Brain (organoid and tissue), 16 donors: ENCODE measurements at places on chromosomes 16 and 17.

DNA sequence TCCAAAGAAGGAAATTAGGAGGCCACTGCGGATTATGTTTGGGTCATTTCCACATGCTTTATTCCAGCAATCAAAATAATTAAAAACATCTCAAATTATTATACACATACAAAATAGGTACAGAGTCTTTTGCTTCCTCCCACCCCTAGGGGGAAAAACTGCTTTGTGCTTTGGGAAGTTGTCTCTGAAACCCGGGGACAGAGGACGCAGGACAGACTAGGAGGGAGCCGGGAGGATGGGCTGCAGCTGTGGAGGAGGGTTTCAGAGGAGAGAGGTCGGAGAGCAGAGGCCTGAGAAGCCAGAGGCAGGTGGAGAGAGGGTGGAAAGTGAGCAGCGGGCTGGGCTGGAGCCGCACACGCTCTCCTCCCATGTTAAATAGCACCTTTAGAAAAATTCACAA, 17.4 kb downstream of the COL1A1 start:
- no peak for DNase-seq

GRCh38 chr16:69413045-69413664, 11.3 kb upstream of the CYB5B start:
- no peak for DNase-seq

DNA sequence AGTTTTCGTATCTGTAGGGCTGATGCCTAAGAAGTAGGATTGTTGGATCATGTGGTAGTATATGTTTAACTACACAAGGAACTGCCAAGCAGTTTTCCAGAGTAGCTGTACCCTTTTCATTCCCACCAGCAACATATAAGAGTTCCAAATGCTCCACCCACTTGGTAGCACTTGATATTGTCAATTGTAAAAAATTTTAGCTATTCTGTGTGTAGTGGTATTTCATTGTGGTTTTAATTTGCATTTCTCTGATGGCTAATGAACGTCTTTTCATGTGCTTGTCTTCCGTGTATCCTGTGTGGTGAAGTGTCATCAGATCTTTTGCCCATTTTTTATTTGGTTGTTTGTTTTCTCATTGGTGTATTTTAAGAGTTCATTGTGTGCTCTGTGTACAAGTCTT, 69.7 kb downstream of the TANC2 start:
- no peak for DNase-seq

GRCh38 chr16:47624563-47624962, 163.4 kb downstream of the PHKB start:
- DNase-seq, result no peak

DNA sequence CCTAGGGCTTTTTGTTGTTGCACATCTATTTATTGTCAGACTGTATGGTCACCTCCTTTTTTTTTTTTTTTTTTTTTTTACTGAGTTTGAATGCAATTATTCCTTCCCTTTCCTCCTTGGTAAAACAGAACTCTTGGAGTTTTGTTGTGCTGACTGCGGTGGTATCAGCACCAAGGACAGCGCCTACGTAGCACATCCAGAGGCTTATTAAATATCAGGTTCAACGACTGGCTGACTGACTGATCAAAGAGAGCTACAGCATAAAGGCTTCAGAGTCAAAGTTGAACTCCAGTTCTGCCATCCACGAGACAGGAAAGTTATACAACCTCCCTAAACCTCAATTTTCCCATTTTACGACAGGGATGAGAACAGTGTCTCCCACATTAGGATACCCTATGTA, 86.1 kb upstream of the RBFOX1 start:
- DNase-seq, result peak; percentile 13

- DNase-seq, result no peak
Observed at GRCh38 chr16:11480634-11481033, 106.1 kb downstream of the LITAF start.

DNA sequence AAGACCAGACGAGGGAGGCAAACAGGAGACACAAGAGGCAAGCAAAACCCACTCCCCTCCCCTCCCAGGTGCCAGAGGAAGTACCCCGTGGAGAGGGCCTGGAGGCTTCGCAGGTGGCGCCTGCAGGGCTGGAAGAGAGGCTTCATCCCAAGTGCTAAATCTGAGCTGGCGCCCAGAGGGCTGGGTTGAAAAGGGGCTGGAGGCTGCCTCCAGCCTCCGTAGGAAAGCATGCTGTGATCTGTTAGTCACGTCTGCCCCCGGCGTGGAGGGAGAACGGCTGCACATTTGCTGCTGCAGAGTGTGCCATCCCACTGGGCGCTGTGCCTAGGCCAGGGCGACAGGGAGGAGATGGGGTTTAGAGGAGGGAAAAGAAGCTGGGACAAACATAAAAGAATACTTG, 16.9 kb downstream of the RPH3AL start:
- DNase-seq, result no peak

GRCh38 chr17:70071127-70071526, 3.9 kb upstream of the KCNJ16 start:
- no peak for DNase-seq

DNA sequence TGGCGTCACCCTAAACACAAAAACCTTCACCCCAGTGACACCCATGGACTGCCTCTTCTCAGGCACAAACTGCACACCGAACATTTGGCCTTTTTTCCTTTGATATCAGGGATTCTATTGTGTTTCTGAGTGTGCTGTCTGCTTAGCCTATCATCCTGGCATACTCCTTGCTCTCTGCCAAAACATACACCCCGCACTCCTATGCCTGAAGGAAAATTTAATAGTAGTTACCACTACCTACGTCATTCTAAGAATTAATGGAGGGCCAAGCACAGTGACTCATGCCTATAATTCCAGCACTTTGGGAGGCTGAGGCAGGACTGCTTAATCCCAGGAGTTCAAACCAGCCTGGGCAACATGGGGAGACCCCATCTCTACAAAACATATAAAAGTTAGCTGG, 19.9 kb upstream of the SLFN13 start:
- no peak for DNase-seq

- peak; percentile 63 for DNase-seq
Observed at GRCh38 chr17:9817086-9817485, 4.8 kb downstream of the GSG1L2 start.

DNA sequence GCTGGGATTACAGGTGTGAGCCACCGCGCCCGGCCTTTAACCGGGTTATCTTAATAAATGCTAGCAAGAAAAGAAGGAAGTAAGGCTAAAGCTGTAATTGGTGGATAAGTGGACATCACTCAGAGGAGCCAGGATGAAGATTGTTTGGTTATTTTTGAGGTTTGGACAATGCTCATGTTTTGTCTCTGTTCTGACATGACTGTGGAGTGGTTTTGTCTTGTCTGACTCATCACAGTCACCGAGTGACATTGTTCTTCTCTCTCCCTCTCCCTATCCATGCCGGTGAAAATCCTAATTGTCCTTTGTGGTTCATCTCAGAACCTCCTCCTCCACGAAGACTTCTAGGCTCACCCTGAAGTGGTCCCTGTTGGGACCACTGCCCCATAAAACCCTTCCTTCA, 23.5 kb upstream of the GRIN2A start:
- no peak for DNase-seq

DNA sequence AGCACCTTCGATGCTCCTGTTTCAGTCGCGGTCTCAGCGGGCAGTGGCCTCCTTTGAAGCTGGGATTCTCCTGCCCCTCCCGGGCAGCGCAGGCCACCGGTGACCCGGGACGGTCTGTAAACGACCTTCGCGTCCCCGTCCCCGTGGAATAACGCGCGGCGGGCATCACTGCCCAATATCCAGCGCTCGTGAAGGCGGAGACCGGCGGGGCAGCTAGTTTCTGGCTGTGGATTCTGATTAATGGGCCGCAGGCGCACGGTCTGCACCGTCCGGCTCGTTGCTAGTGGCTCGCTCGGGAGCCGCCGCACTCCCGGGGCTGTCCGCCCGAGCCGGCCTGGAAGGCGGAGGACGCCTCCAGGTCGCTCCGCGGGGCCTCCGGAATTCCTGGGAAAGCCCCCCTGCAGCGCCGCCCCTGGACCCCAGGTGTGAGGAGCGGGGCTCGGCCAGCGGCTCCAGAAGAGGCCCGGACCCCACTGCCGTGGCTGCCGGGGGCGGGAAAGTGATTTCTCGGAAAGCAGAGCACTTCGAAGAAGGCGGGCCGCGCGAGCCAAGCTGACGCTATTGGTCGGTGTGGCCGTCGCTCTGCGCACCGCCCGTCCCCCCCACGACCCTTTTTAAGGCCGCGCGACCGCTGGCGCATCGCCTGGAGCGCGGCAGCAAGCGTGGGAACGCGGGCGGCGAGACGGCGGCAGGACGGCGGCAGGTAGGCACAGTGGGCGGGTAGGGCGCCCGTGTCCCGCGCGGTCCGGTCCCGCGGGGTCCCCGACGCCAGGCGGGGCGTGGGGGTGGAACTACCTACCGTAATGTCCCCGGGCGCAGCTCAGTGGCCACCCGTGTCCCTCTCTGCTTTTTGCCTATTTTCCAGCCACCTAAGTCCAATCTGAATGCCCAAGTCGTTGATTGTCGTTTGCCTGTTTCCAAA, at the start of gene IRF8:
TSS of gene IRF8 (plus strand) at position 642 of the 922 bp plus-strand sequence. CDS start 3,854 bp downstream, outside the sequence.
- peak; percentile 64 for DNase-seq
